ENCODE measurements at places on chromosomes 11 and 22.
A peak's percentile ranks its signal among the peaks of the same experiment; 100 is the strongest.

DNA sequence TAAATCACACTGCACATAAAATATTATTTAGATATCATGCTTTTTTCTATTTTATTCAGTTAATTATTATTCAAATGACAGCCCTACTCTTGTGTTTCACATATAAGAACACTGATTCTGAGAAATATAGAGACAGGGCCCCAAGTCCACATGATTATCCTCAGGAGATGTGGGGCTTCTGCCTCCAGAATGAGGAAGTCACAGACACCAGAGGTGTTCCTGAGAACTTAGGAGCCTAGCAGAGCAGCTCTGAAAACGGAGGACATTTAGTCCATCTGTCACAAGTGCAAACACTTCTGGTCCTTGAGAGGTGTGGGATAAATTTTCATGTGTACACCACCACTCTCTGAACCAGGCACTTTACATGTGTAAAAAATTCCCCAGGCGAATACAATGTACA lies 26.2 kb downstream of the TRIM66 start:
- no peak for DNase-seq

DNA sequence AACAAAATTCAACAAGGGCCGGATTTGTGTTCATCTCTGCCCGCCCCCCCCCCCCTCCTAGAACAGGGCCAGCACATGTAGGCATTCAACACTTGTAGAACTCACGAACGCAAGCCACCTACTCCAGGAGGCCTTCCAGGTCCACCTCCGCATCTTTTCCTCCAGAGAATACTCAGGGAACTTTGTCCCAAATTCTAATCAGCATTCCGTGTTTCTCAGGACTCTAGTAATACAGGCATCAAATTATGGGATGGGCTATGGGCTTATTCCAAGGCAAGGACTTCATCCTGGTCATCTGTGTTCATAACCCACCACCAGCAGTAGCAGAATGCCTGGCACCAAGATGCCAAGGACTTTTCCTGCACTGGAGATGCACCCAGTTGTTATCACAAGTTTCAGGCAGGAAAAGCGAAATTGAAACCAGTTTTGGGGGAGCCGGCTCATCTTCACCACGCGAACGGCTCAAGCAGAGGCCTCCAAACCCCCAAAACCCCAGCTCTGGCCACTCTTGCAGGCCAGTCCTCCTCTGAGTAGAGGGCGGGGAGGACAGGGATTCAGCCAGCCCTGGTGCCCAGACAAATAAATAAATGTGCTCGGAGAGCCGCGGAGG lies 462 bp downstream of the UBE2L6 start:
- no peak for DNase-seq

DNA sequence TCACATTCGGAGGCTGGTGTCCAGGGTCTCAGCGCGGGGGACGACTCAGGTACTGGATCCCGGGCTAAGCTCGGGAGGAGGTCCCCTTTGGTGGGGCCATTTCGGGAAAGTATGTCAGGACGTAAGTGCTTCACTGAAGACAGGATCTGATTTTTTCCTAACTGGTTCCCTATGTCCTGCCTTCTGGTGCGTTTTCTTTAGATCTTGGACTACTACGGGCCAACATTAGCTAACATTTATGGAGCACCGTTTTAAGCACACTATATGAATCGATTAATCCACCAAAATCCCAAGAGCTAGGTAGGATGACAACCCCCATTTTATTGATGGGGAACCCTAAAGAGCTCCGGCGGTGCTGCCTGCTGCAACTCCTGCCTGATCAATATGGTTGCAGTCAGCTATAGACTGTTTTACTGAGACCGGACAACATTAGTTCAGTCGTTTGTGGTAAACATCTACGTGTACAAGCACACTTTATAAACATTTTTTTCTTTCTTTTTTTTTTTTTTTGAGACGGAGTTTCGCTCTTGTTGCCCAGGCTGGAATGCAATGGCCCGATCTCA lies 17.0 kb upstream of the WDR74 start:
- no peak for DNase-seq

DNA sequence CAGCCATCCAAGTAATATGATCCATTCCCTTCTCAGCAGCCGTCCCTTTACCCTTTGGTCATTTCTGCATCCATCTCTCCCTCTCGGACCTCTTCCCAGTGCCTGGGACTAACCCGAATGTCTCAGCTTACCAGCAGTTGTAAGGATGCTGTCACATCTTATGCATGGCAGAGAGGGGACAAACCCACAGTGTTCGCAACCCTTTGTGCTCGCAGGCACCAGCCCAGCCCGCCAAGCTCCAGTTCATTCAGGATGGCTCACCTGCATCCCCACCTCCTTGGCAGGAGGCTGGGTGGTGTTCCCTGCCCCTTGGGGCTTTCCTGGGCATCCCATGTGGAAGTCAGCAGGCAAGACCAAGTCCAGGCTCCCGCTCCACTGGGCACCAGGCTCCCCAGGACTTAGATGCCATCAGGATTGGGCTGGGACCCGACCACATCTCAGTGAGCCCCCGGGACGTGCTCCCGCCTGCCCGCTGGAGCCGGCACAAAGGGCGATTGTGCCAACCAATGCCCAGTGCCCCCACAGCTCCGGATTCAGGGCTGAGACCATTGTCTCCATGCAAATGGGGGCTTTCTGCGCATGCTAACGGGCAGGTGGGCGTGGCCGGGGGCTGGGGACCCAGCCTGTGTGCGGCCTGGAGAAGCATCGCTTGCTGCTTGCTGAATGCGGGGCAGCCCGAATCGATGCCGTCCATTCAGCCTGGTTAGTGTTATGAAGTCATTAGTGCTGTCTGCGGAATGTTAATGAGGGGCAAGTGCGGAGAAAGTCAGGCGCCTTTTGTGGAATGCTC lies 108.6 kb downstream of the KCNQ1OT1 start:
- peak; percentile 80 for DNase-seq

- no peak for DNase-seq
These were observed 22.0 kb upstream of the ZC3H12C start for GRCh38 chr11:110071197-110071596.

- no peak for DNase-seq
These were observed 264.2 kb downstream of the TMEM135 start for GRCh38 chr11:87301785-87302540.

GRCh38 chr22:33180356-33180755 lies 122.2 kb upstream of the SYN3 start:
- no peak for DNase-seq

DNA sequence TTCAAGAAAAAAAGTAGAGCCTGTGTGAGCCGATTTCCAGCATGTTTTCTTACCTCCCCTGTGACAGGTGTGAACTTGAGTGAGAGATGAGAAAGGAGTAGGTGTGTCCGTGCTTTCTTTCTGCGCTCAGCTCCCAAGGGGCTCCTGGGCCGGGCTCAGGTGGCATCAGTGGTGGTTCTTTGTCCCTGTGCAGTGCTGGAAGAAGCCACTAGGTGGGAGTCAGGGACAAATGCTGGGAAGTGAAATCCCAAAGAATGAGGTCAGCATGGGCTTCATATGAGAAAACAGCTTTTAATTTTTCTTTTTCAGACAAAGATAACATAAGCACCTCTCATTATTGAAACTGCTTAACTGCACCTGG lies 57.8 kb downstream of the PPFIBP2 start:
- DNase-seq, result peak; percentile 73

- no peak for DNase-seq
These were observed 88.5 kb downstream of the TRIM44 start for GRCh38 chr11:35750981-35751663.

- no peak for DNase-seq
These were observed 15.0 kb downstream of the PLCB3 start for GRCh38 chr11:64266339-64266738.

GRCh38 chr11:96741068-96741467 lies 351.3 kb downstream of the JRKL start:
- DNase-seq, result no peak

DNA sequence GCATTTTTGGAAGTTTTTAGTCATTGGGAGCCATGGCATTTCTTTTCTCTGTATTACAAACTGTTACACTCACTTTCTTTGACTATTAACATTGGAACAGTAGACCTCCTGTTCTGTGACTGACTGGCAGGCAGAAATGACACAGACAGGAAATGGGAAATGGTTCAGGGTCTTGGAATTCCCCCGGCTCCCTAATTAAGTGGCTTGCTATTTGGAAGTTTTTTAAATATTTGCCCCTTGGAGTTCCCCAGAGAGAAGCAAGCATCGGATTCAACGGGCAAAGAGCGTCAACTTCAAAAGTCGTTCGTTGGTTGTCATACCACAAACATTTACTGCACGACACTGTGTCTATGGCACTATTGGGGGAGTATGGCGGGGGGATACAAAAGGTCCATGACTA lies 1.1 kb upstream of the BIRC2 start:
- no peak for DNase-seq

- DNase-seq, result no peak
These were observed 118.9 kb upstream of the NECTIN1 start for GRCh38 chr11:119847853-119848252.

DNA sequence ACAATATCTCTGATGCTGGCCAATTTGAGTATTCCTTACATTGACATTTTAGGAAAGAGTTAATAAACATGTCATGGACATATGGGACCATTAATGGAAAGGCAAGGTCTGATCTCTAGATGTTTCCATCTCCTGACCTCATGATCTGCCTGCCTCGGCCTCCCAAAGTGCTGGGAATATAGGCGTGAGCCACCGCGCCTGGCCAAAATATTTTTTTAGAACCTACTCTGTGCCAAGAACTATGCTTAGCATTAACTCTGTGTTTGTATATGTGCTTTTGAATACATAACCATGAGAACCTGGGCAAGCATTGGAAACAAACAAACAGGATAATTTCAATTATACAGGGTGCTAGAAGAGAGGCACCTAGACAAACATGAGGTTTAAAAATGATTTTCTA lies 123.2 kb downstream of the ATG16L2 start:
- DNase-seq, result no peak

- DNase-seq, result no peak
These were observed 1447.2 kb downstream of the TBC1D22A start for GRCh38 chr22:48209473-48210197.

DNA sequence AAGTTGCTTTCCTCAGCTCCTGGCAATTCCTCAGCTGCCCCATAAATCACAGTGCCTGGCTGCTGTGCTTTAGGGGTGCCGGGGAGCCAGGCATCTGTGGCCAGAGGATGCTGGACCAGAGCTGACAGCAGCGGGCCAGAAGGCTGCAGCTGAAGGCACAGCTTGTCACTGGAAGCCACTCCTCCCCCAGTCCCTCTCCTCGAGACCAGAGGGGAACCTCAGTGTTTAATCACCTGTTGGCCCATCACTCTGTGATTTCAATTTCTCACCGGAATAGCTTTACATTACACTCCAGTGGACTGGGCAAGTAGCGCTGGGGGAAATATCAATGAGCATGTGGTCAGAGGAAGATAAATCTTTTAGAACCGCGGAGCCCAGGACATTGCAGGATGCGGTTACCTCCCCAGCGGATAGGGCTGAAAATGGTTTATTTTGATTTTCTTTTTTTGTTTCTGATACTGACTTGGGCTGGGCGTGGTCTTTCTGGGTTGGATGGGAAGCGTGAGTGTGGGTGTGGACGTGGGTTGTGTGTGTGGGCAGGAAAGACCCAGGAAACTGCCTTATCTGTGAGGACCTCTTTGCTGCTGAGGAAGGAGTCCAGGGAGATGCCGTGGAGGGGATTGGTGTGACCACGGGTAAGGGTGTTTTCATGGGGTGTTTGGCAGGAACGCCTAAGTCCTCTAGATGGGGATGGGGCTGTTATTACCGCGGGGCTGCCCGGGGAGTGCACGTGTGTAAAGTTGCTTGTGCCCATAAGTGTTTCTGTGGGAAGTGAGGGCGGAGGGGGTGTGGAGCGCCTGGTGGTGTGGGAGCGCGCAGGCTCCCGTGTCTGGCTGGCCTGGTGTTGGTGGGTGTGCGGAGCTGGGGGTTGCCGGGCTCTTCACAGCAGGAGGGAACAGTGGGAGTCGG lies 4.0 kb downstream of the DAGLA start:
- no peak for DNase-seq

GRCh38 chr11:93659841-93660240 lies 1.6 kb upstream of the CEP295 start:
- DNase-seq, result no peak

DNA sequence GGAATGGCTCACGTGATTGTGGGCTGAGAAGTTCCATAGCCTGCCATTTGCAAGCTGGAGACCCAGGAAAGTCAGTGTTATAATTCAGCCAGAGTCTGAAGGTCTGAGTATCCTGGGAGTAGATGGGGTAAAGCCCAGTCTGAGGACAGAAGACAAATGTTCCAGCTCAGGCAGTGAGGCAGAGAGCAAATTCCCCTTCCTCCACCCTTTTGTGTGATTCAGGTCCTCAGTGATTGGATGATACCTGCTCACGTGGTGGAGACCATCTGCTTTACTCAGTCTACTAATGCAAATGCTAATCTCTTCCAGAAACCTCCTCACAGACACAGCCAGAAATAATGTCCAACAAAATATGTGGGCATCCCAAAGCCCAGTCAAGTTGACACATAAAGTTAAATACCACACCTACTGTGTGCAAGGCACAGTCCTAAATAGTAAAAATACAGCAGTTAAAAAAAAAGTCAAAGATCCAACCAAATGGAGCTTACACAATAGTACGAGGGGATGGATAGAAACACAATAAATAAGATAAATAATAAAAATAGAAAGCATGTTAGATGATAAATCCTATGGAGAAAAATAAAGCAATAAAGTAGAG lies 13.2 kb upstream of the APOL6 start:
- DNase-seq, result no peak

- DNase-seq, result no peak
These were observed 109.6 kb downstream of the SWAP70 start for GRCh38 chr11:9773524-9773923.

DNA sequence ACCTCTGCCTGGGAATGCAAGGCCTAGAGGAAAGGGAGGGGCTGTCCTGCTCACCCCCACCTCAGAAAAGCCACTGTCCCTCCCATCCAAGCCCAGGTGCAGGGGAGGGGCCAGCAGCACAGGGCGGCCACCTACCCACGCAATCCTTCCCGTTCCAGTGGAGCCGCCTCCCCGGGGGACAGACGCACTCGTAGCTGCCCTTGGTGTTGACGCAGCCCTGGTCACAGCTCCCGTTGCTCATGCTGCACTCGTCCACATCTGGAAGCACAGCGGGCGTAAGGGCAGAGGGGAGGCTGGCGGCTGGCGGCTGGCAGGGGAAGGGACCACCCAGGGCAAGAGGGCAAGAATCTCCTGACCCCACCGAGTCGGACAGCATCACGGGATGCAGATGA lies 40.3 kb upstream of the TTLL12 start:
- DNase-seq, result no peak

GRCh38 chr11:9057007-9057406 lies 34.4 kb downstream of the SCUBE2 start:
- no peak for DNase-seq
